Suppressor macrophage treated with lipopolysaccharide for 1 hour (primary cell): ENCODE measurements at places on chromosomes 16 and 17.

DNA sequence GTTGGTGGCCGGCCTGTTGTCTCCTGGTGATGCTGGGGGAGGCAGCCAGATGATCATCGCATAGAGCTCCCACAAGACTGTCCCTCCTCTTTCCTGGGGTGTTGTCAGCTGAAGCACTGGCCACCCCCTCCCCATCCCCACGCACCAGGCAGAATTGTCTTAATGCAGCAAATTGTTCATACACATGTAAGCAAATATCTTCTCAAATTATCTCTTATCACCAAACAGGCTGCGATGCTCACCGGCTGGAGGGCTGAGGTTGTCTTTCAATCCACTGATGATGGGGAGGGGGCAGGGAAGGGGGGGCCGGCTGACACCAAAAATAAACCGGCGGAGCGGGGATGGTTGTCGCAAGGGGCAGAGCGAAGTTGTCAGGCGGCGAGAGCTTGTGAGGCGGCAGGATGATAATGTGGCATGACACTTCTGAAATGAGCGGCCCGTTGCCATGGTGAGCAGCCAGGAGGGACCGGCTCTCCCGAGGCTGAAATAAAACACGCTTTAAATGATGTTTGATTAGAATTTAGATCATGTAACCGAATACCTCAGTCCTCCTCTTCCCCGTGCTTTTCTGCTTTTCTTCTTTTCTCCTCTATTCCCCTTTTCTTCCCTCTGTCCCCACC, 59.8 kb downstream of the MRM1 start:
- no peak for DNase-seq

DNA sequence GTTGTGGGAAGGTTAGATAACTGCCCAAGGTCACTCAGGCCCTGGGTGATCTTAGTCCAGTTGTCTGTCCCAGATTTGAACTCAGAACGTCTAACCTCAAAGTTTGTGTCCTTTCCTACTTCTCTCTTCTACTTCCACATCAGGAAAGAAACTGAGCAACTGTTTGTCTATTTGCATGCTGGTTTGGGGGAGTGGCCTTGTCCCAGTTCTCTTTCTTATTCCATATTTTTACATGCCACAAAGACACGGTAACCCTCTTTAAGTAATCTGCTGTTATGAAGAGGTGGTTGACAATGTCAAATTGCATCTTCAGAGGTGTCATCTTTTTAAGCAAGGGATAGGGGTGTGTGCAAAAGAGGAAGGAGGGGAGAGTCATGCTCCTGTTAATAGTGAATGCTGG, 432.5 kb downstream of the HS3ST3B1 start:
- DNase-seq = no peak

DNA sequence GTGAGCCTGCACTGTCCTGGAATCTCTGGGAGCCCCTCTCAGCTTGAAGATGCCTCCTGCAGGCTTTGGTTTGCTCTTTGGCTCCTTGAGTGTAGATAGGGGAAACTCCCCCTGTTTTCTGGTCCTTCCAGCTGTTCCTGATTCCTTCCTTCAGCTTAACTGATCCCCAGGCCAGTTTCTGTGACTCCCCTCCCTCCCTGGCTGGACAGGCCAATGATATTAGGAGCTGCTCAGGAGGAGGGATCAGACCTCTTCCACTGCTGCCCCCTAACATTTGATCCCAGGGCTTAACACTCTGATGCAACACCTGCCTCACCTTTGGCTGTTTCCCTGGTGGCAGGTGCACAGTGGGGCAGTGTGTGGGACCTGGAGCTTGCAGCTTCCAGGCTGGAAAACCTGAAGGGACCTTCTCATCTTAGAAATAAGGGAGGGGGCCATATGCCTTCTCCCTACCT, at the start of gene TAC4:
TSS of gene TAC4 (minus strand) at position 51 of the 455 bp plus-strand sequence. CDS start 52 bp downstream, outside the sequence.
- DNase-seq = no peak

DNA sequence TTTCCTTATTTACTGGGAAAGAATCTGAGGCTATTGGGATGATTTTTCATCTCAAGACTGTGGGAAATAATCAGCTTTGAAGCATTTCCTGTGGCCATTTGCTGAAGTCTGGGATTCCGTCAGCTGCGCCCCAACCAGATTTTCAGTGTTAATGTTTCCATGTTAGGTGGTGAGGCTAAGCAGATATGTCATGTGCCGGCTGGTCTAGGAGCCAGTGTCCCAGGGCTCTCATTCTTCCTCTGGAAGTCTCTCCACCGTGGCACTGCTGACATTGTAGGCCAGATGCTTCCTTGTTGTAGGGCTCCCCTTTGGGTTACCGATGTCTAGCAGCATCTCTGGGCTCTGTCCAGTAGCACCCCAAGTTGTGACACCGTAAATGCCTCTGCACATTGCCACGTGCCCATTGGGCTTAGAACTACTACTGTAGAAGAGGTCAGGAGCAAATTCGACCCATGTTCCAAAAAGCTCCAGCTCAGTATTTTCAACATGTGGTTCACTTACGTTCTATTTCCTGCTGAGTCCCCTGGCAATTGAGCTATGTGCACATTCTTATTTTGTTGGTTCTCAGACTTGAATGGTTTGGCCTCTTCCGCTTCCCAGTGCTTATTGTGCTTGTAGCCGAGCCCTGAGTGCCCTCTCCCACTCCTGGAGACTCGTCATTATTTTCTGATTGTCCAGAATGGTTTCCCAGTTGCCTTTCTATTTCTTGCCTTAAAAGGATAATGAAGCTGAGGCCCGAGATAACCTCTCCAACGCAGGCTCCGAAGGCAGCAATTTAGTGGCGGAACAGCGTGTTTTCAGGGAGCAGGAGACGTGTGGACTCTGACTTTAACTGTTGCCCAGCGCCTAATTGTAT, 82.2 kb downstream of the SPECC1 start:
- no peak for DNase-seq

GRCh38 chr17:79911430-79912399, 72.5 kb upstream of the CBX4 start:
- DNase-seq = no peak

DNA sequence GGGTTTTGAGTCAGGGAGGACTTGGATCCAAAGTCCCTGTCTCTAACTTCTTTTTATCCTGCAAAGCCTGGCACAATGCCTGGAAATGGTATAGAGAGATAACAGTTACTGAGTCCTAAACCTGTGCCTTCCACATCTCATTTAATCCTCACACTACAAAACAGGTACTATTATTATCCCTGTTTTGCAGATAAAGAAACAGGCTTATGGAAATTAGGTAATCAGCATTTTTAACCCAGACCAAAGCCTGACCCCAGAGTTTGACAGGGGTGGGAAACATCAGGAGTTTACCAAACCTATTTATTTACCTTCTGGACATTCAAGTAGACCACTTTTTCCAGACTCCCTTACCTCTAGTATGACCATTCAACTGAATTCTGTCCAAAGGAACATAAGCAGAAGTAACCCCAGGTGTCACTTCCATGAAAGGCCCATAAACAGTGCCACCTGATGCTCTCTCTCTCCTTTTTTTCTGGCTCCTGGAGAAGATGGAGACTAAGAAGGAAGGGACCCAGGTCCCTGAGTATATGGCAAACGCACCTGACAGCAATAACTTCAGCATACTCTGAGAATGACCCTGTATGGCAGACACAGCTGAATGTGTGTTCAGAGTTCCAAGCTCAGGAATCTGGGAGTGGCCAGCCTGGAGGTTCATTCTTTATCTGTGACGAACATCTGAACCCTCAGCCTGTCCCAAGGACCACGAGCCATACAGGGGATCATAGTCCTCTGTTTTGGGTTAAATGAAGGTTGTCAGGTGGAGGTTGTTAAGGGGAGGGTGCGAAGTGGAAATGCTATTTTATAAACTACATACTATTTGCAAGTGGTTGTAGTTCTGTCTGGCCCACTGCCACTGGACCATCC, 62.7 kb downstream of the HLF start:
- no peak for DNase-seq

GRCh38 chr17:82244413-82245133, 15.7 kb downstream of the SLC16A3 start:
- no peak for DNase-seq

GRCh38 chr16:72924537-72924926, 123.4 kb downstream of the ZFHX3 start:
- DNase-seq = peak; percentile 49

DNA sequence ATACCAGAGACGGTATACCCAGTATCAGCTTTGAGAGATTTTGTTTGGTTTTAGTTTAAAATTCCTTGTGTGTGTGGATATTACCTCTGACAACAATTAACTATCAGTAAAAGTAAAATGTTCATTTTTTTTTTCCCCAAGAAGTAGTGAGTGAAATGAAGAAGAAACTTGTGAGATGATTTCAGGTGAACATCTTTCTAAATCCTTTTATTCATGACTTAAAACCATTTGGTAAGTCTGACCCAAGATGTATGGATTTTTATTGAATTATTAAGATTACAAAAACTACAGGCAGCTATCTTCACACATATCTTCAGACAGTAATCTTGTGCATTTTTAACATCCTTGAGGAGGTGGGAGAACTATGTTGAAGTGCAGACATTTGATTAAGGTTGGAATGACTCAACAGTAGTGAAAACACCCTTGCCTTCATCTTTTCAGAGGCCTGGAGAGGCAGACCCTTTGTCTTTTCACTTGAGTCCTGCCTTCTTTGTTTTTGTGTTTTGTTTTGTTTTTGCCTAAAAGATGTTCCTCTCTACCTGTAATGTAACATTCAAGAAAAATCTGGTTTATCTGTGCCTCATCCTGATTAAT, 240.3 kb upstream of the TBX2 start:
- DNase-seq = no peak

GRCh38 chr17:64056269-64057005, 36.0 kb upstream of the ICAM2 start:
- DNase-seq = no peak

GRCh38 chr17:9202532-9202931, 181.2 kb downstream of the NTN1 start:
- peak; percentile 12 for DNase-seq

DNA sequence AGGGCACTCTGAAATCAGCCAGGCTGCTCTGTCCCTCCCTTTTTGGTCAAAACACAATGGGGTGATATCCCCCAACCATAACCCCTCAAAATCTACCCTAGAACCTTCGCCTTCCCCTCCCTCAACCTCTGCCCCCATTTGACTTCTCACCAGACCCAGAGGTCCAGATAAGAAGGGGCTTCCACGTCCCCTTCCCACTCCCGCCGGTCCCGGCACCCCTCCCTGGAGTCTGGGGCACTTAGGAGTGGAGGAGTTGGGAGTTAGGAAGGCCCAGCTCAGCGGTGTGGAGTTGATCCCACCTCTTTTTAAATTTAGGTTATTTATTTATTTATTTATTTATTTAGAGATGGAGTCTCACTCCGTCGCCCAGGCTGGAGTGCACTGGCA, 619 bp upstream of the TMEM92 start:
- DNase-seq = no peak

GRCh38 chr17:50026837-50027171, 29.1 kb upstream of the ITGA3 start:
- DNase-seq = peak; percentile 87

- no peak for DNase-seq
Measured at GRCh38 chr17:42814633-42815399, 9.3 kb downstream of the BECN1 start.

DNA sequence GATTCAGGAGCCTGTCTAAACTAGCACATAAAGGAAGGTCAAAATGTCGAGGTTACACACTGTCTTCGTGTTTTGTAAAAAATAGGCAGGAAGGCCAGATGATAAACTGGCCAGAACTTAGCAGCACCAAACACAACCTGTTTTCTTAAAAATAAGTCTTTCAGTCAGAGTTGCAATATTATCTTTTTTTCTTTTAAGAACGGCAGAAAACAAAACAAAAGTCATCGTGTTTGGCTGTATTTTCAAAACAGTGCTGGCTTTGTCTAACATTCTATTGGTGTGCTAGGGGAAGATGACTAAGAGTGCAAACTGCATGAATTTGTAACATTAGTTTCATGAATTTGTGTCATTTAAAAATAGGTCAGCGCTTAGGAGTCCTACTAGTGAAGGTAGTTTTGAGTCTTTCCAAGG, 5.3 kb downstream of the MAF start:
- no peak for DNase-seq

- DNase-seq = no peak
Measured at GRCh38 chr16:85418978-85419491, 194.1 kb upstream of the GSE1 start.

GRCh38 chr16:4283441-4283840, 10.6 kb upstream of the TFAP4 start:
- DNase-seq = peak; percentile 28

- DNase-seq = peak; percentile 39
Measured at GRCh38 chr17:28744972-28745785, 1.4 kb downstream of the TRAF4 start.

- peak; percentile 28 for DNase-seq
Measured at GRCh38 chr16:68289621-68290329, 21.0 kb downstream of the SLC7A6OS start.

DNA sequence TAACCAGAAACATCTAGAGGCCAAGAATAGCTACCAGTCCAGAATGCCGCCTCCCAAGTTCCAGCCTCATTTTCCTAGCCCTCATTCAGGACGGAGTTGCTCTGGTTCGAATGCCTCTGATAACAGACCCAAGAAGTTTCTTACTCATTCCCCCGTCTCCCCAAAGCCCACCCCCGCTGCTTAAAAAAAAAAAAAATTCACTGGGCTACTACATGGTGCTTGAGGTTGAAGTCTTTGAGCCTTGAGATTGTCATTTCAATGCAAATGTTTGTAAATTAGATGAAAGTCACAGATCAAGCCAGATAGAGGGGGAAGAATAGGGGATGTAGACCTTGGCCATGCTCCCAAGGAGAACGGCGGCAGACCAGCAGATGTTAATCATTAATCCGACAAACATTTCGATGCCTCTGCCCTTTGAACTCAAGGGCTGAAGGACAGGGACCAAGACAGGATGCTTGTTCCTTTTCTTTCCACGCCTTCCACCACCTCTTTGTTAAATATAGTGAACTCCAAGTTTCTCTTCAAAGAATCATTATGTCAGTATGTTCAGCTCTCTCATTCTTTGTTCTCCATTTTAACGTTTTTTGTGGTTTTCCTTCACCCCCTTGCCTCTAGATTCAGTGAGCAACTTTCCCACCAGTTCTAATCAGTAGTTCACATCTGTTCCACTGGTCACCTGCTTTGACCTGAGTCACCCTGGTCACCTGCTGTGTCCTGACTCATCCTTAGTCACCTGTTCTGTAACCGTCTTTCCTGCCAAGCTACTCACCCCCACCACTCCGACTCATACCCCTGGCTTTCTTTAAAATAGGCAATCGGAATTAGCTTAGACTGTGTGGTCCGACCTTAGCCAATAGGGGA, 190.3 kb downstream of the CPPED1 start:
- DNase-seq = peak; percentile 38

DNA sequence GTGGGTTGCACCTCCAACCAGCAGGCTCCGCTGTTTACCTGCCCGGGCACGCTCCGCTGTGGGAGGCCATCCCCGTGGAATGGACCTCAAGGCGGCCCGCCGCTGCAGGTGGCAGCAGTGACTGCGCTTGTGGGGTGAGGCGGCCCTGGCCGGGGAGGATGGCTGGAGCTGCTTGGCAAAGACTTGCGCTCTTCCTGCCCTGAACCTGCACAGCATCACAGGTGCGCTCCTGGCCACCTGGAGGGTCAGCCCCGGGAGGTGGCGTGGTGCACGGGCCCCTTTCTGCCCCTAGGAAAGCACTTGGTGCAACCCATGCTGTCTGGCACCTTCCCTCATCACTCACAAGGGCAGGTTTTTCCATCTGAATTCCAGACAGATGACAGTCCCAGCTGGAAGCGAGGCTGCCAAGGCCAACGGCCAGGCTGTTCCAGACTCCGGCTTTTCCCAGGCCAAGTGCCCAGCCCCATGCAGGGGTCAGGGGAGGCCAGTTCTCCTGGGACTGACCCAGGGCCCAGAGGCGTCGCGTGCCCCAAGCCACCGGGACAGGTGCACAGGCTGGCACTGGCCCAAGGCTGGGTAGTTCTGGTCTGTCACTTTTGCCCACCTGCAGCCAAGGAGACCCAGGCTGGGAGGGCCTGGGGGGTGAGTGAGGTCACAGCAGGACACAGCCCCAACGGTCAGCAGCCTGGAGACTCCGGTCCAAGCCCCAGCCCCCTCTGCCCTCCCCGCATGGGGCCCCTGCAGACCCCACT, 13.3 kb downstream of the UTS2R start:
- no peak for DNase-seq
